ENCODE measurements at places on chromosomes 2 and 18.
A peak's percentile ranks its signal among the peaks of the same experiment; 100 is the strongest.

DNA sequence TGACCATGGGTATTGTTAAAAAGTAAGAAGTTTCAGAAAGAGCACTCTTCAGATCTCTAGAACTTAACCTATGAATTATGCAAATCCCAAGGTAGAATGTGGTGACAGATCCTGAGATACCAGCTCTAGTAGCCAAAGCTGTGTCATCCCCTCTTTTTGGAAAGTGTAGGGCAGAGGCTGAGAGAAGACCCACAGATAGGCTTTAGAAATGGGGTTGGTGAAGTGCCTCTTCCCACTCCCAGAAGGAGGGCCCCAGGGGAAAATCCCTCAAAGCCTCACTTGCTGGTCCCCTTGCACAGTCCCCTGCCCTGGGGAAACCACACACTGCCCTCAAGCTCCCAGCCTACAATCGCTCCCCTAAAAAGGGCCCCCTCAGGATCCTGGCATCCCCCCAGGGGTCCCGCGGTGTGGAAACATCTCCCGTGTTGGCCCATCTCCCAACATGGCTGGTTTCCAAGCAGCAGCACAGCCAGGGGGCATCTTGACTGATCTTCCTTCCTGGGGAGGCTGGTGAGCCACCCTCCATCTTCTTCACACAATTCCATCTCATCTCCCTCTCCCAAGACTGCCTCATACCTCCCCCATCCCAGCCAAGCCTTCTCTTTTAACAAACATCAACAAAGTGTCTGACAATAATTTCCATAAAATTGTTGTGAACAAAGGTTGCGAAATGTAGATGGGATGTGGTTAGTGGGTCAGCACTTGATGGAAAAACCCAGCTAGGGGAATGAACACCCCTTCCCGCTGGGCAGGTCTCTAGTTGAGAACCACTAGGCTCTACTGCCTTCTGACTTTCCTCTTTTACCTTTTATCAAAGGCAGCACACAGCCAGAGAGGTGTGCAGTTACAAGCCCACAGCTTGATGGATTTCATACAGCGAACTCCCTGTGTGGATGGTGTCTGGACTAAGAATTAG lies 25.1 kb downstream of the MAL start:
- DNase-seq = no peak

DNA sequence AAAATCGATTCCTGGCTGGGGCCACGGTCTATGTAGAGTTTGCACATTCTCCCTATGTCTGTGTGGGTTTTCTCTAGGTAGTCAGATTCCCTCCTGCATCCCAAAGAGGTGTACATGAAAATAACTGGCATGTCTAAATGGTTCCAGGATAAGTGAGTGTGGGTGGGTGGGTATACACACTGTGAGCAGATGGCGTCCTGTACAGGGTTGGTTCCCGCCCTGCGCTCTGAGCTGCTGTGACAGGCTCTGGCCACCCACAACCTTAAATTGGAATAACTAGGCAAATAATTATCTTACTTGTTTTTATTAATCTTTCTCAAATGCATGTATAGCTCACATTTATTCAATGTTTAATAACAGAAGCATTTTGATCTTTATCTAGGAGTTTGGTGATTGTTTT lies 16.3 kb downstream of the THOC1 start:
- DNase-seq = peak; percentile 79

DNA sequence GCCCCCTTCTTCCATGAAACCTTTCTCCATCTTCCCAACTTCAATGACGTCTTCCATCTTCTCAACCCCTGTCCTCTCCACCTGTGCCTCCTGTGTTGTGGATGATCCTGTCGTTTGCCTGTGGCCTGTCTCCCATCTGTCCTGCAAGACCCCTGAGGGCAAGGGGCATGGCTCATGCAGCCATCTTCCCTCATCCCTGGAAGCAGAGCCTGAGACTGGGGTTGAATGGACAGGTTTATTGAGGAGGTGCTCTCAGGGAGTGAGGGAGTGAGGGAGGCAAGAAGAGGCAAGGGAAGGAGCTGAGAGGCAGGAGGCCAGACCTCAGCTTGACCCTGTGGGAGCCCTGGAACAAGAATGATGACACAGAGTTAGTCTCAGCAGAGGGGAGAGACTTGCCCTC lies 7.3 kb downstream of the SPATA3 start:
- DNase-seq = no peak

- no peak for DNase-seq
Observed at GRCh38 chr2:240253583-240254145, 113.2 kb upstream of the OTOS start.

GRCh38 chr18:61245276-61245675 lies 88.0 kb upstream of the CDH20 start:
- no peak for DNase-seq

GRCh38 chr2:66021296-66021695 lies 413.6 kb upstream of the MEIS1 start:
- no peak for DNase-seq

- DNase-seq = no peak
Observed at GRCh38 chr2:67503066-67503795, 106.1 kb downstream of the ETAA1 start.

DNA sequence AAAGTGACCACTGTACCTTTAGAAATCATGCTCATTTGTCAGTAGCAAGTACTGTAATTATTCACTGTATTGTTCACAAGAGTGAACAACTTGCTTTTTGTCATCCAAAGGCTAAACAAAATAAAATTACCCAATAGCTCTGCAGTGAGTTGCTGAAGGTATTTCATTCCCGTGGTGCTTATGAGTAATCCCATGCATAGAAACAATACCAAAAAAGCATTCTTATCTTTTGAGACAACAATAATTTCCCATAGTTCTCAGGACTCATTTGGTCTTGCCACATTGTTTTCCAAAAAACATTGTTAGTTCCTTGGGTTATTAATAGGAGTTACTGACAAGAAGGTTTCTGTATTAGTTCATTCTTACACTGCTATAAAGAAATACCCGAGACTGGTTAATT lies 503.2 kb upstream of the FAM98A start:
- no peak for DNase-seq

GRCh38 chr2:233476651-233477547 lies 89.7 kb downstream of the USP40 start:
- DNase-seq = no peak

- DNase-seq = no peak
Observed at GRCh38 chr2:122145856-122146255, 390.4 kb downstream of the TSN start.

DNA sequence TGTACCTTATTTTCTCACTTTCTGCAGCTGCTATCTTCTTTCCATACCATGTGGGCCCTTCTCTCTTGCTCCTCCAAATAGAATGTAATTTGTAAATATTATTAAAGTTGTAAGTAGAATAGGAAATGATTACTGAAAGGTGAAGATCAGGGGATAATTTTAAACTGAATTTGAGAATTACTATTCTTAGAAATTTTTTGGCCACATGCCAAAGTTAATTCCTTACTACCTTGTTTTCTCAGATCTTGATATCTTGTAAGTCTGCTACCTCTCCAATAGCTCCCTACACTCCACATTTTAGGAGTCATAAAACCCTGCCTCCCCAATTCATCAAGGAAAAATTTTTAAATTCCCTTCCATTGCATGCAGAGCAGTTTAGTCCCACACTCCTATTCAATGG lies 442.7 kb downstream of the SATB2 start:
- no peak for DNase-seq

GRCh38 chr2:172671501-172671900 lies 64.1 kb upstream of the RAPGEF4 start:
- no peak for DNase-seq

DNA sequence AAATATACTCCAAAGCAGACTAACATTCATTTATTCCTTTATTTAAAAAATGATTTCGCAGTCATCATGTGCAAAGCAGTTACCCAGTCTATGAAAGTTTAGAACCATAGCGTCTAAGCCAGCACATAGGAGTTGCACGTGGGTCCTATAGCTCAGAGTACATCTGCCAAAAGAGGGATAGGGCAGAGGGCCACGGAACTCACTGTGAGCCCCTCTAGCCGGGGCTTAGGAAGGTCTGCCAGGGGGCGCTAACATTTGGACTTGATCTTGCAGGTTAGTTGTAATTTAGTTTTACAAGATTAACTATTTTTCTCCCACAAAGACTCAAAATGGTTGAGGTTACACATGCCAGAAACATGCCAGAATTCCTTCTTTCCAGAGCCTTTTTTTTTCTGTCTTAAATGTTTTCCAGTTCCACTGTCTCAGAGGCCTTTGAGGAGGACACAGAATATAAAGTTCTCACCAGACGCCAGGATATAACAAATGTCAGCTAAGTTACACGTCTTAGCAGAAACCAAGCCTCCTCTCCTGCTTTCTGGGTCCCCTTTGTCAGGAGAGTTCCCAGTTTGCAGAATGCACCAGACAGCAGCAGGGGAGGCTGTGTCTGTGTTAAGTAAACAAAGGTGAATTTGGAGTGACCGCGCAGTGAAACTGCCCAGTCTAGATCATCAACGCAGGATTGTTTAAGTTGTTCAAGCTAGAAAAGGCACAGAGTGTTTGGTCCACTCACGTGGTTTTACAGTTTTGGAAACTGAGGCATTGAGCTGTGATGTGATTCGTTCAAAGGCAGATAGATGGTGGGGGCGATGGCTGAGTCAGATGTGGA lies 292.0 kb downstream of the PRKCE start:
- DNase-seq = no peak

- peak; percentile 90 for DNase-seq
Observed at GRCh38 chr2:217886720-217887309, 116.0 kb downstream of the TNS1 start.

- DNase-seq = no peak
Observed at GRCh38 chr2:102048465-102048864, 56.7 kb downstream of the IL1R2 start.

DNA sequence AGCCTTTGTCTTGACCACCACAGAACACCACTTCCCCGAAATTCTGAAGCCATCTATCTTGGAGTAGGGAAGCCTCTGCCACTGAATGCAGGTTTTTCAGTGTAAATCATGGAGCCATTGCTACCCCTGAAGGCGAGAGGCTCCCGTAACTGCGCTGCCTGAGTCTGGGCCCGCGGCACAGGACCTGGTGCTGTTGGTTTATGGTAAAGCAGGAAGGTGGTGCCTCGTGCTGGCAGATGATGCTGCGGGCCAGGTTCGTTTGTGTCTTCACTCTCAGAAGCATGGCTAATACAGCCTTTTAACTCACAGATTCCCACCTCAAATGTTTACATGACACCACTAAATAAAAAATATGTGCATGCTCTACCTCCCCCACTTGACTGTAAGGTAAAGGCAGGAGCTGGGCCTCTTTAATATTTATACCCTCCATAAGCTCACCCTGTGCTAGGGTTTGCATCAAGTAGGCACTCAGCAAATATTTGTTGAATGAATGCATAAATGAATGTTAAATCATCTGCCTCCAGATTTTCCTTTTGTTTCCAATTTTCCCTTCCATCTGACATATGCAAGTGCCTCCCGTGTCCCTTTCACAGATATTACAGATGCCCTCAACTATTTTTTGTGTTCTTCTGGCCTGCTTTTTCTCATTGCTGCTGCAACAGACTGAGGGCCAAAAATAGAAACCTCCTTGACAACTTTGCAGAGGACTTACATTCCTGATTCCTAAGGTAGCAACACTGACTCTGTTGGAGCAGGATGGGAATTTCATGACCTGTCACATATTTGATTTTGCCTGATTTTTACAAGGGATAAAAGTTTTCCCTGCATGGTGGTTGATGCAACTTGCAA lies 83.5 kb upstream of the CPO start:
- no peak for DNase-seq

GRCh38 chr2:155651851-155652250 lies 680.7 kb downstream of the NR4A2 start:
- no peak for DNase-seq

DNA sequence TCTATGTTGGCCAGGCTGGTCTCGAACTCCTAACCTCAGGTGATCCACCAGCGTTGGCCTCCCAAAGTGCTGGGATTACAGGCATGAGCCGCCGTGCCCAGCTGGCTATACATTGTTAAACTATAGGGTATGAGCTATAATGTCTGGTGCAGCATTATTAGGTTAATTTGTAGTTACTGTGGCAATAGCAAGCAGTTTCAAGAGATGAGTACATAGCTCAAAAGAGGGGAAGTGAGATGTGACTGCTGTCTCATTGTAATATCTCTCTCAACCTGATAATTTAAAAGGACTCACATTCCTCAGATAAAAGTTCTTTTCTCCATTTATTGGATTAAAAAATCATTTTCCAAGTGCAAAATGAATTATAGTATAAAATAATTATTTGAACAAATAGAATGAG lies 116.4 kb downstream of the INO80D start:
- no peak for DNase-seq

- DNase-seq = no peak
Observed at GRCh38 chr18:38611036-38611964, 1045.7 kb upstream of the CELF4 start.

DNA sequence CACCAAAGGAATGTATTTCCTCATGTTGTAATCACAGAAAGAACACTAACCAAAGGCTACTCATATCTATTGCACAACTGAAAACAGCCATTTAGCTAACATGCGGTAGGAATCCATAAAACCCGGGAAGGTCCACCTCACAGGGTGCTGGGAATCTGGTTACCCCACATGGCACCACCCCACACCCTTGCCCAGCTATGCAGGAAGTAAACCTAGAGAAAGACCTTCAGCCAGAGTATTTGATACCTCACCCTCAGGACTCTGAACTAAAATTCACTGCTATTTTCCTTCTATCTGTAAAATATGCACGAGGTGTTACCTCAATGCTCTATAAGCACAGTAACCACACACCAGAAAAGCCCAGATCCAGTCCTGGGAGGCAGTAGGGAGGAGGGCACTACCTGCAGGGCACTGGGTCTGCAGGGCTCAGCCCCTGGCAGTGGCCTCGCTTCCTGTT lies 45.8 kb downstream of the PTPN2 start:
- DNase-seq = no peak

DNA sequence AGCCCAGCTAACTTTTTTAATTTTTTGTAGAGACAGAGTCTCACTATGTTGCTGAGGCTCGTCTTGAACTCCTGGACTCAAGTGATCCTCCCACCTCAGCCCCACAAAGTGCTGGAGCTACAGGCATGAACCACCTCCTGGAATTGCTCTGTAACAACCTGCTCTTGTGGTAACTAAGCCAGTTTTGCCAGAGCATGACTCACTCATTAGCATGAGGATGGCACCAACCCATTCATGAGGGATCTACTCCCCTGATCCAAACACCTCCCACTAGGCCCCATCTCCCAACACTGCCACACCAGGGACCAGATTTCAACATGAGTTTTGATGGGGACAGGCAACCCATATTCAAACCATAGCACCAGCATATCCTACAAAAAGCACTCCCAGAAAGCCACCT lies 348.9 kb upstream of the RAB12 start:
- DNase-seq = no peak

DNA sequence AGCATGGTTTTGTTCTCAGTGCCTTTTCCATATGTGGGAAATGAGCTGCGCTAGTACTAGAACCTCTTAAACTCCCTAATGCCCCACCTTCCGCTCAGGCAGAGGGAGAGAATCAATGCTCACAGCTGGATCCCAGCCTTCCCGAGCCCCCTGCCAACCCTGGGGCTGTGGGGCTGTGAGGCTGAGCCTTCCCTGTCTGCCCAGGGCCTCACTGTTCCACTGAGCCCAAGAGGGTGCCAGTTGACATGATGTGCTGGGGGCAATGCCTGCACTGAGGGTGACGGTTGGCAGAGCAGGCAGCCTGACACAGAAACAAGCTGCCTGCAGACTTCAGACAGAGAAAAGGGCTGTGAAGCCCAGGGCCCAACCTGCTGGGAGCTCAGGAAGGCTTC lies 602.4 kb upstream of the RAB6C start:
- DNase-seq = no peak

GRCh38 chr2:171566753-171567152 lies 44.5 kb downstream of the CYBRD1 start:
- DNase-seq = no peak
